Activated T-helper 1 cell treated with anti-CD3 and anti-CD28 coated beads, Interleukin-2, amount 50 U/mL, for 16 hours (primary cell): ENCODE measurements at places on chromosomes 1 and 21.

DNA sequence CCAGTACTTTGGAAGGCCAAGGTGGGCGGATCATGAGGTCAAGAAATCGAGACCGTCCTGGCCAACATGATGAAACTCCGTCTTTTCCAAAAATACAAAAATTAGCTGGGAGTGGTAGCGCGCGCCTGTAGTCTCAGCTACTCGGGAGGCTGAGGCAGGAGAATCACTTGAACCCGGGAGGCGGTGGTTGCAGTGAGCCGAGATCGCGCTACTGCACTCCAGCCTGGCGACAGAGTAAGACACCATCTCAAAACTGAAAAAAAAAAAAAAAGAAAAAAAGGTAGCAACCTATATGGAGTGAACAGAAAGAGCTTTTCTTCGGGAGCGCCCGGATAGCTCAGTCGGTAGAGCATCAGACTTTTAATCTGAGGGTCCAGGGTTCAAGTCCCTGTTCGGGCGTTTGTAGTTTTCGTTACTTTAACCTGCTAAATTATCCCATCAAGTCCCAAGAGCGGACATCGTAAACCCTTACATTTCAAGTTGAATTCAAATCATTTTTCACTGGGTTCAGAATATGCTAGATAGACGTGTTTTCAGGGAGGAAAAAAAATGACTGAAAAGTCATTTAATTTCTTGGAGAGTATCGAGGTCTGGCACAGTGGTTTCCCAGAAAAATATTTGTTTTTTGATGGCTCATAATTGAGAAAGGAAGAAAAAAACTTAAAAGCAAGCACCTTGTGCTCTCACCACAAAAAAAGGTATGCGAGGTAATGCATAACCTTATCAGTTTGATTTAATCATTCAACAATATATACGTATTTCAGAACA lies 9.8 kb upstream of the MDM4 start:
- DNase-seq = no peak

- DNase-seq = no peak
These were observed 116.8 kb downstream of the VPS13D start for GRCh38 chr1:12346483-12347151.

DNA sequence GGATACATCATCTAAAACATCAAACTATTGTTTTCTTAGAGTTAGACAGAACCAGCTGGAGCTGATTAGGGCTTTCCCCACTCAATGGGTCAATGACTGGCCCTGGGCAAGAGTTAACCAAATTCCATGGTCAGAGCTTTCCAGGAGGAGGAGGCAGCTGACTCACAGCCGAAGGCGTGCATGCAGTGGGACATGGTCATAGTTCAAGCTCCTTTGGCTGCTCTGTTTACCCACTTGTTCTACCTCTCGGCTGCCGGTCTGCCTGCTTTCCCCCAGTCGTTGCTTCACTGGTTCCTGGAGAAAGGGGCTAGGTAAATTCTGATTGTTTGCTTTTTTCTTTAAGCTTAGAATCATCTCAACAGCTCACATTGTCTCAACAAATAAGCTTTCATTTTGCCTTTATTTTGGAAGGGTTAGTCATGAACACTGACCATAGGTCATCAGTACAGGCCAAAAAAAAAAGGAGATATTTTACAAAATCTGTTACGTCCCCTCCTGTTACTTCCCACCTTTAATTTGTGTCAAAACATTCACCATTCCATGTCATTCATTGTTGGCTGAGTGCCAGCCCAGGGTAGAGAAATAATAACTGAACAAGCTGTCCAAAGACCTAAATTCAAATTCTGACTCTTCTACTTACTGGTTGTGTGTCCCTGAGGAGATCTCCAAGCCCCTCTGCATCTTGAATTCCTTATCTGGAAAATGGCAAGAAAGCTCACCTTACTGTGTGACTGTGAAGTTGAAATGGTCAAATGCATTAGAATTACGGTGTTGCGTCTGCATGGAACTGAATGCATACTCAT lies 12.0 kb downstream of the MAB21L3 start:
- no peak for DNase-seq

- DNase-seq = no peak
These were observed 40.2 kb downstream of the LGR6 start for GRCh38 chr1:202233804-202234203.

DNA sequence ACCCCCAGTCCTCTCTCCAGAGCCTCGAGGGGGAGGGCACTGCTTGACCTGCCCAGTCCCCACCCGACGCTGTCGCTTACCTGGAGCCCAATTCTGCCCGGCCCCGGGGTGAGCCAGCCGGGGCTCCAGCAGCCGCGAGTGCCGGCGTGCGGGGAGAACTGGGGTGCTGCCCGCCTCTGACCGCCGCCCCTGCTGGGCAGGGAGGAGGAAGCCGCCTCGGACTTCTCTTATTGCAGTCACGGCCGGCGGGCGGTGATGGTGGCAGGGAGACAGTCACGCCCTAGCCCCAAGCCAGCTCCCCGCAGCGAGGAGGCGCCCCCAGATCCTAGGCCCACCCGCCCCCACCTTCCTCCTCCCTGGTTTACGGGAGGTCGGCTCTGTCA lies at the start of gene FGR:
FGR (minus strand) TSS at position 201 of the 383 bp plus-strand sequence. CDS start 11,269 bp downstream, outside the sequence.
- no peak for DNase-seq

- DNase-seq = no peak
These were observed 47.0 kb downstream of the NAV1 start for GRCh38 chr1:201585901-201586300.

GRCh38 chr1:110056285-110056683 lies 14.2 kb downstream of the ALX3 start:
- DNase-seq = no peak

GRCh38 chr21:16071761-16072160 lies 342.0 kb downstream of the USP25 start:
- DNase-seq = no peak

DNA sequence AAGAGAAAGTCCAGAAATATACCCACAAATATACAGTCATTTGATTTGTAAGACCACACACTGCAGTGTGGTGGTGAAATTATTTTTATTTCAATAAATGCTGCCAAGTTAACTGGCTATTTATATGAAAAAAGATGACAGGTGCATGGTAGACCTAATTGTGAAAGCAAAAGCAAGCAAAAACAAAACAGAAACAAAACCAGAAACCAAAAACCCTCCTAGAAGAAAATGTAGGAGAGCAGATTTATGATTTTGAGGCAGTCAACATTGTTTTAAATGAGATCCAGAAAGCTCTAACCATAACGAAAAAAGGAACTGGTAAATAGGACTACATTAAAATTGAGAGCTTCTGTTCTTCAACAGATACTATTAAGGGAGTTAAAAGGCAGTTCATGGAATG lies 303.6 kb downstream of the PRDM2 start:
- no peak for DNase-seq

DNA sequence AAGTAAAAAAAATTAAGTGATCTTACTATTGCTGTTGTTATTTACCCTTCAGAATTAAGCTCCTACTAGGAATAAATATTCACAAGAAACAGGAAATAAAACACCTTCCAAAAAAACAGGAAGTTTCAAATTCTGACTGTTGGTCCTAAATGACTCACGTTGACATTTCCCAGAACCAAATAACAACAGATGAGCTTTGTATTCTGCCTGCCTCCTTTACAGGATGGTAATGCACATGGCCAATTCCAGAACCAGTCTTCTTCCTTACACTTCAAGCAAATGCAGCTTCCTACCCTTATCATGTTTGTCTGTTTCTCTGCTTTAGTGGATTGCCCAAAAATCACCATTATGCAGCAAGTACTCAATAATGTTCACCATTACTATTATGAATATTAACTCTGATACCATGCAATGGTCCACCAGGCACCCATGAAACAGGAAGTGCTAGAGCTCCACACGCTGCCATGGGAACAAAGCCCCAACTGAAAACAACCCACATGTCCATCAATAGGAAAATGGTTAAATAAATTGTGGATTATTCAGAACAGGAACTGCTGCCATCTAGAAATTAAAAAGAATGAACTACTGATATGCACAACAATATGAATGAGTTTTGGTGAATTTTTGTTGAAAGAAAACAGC lies 8.9 kb downstream of the CASP9 start:
- DNase-seq = no peak

DNA sequence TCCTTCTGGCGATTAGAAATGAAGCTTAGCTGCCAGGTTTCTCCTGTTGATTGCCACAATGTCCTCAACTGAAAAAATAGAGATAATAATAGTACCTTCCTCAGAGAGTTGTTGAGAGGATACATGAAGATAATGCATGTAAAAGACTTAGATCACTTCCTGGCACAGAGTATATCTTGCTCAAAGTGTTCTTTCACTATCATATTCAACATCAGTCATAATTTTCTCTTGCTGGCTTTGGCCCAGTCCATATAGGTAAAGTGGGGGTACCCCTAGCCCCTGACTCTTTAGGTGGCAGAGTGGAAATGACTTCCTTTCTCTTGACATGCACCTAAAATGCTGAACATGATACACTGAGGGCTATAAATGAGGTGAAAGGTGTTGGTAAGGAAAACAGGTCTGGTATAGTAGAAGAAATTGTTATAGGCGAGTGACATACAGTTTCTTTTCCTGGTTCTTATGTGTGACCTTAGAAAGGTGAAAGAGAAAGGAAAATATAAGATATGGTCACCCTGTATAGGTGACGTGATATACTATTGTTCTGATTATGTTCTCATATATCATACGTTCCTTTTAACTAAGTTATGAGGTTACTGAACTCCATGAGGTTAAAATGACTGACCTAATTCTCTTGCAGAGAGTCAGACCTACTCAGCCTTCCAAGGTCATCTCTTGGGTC lies 209.9 kb upstream of the DEPDC1 start:
- DNase-seq = no peak

DNA sequence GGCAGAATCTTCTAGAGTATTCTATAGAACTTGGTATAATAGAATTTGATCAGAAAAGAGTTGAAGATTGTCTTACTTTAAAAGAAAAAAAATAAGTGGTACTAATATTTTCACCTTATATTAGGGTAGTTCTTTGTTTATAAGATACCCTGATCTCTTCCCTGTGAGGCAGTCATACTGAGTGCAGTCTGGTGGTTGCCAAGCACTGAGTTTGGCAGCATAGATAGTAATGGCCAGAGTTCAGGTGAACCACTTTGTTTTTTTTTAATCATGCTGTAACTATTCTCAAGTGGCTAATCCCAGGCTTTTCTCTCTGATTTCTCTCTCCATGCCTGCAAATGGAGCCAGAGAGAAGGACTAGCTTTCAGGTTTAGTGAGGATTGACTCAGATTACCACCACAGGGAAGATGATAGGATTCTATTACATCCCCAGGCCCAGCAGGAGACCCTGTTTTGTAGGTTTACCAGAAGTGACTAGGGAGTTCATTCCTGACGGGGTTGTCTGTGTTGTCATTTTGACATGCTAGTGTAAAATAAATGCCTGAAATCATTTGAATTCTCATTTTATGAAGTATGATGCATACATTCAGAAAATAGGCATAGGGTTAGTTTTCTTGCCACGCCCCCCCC lies 16.7 kb downstream of the KDM1A start:
- no peak for DNase-seq

DNA sequence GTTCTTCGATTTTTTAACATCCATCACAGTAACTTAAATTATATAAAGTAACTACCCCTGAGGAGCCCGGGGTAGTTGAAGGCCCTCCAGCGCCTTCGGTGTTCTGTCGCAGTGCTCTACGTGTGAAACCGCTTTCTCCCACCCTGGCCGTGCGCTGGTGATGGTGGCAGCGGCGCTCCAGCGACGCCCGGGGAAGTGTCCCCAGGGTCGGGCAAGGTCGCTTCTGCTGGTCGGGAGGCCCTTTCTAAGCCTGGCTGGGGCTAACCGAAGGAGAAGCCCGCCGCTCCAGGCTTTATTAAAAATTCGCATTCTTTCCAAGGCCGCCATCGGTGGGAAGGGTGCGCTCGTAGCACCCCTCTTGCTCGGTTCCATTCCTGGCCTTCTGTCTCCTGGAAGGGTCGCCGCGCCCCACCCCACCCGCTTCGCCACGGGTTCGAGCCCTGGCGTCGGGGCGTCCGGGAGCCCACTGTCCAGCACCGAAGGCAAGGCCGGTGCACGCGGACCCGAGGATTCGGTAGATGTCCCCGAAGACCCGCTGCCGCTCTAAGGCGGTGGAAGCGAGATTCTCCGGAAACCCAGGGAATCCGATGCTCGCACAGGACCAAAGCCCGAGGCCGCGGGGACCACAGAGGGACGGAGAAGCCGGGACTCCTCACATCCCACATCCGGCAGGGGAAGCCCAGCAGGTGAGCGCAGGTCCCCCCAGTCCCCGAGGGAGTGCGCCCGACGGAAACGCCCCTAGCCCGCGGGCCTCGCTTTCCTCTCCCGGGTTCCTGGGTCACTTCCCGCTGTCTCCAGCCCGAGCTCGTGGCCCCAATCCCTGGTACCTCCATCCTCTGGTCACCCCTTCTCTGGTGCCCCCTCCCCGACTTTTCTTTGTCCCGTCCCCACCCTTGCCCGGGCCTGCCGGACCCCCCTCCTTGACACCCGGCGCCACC lies 685 bp upstream of the RIPPLY3 start:
- no peak for DNase-seq

DNA sequence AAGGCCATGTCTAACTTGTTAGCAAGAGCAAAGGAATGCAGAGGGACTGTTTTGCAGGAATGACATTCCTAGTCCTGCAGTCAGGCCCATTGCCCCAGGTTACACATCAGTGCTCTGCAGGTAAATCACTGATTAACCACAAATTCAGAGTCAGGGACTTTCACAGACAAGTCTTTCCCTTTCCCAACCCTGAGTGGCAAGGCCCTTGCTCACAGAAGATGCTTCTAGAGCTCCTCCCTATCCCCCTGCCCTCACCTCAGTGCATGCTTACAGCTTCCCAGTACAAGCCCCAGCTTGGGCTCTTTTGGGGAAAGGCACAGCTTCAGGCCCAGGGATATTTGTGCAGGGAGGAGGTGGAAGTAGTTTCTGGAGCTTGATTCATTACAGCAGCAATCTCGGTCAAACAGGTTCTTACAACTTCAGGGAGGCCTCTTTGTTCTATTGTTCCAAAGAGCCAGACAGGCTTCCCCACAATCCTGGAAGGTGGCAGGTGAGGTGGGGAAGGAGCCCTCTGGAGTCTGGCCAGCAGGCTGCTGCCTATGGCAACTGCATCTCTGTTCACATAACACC lies 53.9 kb downstream of the CASQ2 start:
- no peak for DNase-seq
